ENCODE measurements at places on chromosomes 1 and 21.

- no peak for DNase-seq
Measured at GRCh38 chr1:203121186-203122015, 6.1 kb upstream of the ADORA1 start.

- DNase-seq, result no peak
Measured at GRCh38 chr1:183388735-183389134, 29.4 kb downstream of the NMNAT2 start.

DNA sequence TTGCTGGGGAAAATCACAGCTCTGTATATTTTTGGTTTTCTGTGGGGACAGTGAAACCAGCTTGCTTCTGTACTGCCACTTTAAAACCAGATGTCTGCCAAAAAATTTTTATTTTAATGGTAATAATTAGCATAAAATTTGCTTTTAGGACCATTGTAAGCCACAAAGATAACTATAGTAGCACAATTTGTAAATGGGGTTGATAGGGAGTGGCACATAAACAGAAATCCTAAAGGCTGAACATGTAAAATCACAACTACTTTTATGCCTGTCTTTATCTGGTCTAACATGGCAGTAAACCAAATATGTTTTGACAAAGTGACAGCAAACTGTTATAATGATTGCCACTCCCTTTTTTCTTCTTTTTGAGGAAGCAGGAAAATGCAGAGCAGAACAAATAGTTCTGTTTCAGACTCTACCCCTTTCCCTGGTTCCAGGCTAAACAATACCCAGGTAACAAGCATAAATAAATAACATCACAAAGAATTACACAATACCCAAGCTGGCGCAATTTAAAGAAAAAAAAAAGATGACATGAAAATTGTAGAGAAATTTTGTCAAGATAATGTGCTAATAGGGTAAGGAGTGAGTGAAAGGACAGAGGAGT, 24.0 kb upstream of the CCDC181 start:
- no peak for DNase-seq

DNA sequence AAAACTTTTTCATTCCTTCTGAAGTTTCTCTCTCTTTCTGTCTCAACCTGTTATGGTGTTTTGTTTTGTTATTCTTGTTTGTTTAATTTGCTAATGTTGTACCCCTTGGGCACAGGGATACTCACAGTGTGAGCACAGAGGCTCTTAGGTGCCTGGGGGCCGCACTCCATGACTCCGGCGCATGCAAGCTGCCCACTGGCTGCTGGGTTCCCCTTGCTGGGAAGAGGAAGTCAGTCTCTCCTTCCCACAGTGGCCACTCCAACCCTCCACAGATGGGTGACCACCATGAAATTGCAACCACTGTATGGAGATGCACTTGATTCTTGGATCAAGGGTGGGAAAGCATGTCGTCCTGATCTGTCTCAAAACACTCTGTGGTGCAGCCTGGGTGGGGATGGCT, 4.6 kb upstream of the CD1A start:
- no peak for DNase-seq

DNA sequence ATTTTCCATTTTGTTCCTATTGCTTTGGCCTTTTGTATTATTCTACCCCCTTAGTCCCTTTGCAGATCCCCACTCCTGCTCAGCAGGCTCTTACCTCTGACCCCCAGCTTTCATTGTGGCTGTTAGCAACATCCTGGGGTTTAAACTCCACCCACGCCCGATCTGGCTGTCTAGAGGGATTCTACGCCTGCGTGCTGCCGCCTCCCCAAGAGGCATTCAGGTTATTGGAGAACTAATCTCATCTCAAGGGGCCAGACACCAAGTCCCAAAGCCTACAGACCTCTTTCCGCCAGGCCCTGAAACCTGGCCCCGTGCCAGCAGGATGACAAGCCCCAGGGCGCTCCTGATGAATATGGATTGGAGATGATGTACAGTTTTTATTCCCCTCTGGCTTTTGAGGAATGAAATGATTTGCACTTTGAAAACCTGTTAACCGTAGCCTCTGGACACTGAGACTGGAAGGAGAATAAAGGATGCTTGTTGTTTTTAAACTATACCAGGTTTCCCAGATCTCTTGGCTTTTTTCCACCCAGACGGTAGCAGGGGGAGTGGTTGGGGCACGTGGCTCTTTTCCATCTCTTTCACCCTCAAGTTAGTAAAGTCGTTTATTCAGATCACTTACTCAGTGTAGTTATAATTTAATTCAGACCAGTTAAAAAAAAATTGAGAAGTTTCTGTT, 14.5 kb upstream of the IKBKE start:
- DNase-seq, result no peak

- no peak for DNase-seq
Measured at GRCh38 chr1:74596717-74597116, 76.9 kb downstream of the ERICH3 start.

DNA sequence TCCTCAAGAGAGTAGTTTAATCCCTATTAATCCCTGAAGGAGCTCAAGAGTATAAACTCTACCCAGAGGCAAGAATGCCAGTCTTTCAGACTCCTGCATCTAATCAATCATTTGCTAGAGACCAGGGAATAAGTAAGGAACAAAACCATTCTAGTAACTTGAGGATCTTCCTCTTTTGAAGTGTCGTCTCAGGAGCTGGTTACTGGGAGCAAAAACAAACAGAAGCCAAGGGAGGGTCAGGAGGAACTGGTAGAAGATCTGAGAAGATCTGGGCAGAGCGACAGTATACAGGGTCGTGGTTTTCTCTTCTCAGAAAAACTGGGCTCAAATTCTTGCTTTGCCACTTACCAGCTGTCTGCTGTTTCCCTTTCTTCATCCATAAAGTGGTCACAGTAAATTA, 69.3 kb downstream of the RPS6KA1 start:
- DNase-seq, result no peak

DNA sequence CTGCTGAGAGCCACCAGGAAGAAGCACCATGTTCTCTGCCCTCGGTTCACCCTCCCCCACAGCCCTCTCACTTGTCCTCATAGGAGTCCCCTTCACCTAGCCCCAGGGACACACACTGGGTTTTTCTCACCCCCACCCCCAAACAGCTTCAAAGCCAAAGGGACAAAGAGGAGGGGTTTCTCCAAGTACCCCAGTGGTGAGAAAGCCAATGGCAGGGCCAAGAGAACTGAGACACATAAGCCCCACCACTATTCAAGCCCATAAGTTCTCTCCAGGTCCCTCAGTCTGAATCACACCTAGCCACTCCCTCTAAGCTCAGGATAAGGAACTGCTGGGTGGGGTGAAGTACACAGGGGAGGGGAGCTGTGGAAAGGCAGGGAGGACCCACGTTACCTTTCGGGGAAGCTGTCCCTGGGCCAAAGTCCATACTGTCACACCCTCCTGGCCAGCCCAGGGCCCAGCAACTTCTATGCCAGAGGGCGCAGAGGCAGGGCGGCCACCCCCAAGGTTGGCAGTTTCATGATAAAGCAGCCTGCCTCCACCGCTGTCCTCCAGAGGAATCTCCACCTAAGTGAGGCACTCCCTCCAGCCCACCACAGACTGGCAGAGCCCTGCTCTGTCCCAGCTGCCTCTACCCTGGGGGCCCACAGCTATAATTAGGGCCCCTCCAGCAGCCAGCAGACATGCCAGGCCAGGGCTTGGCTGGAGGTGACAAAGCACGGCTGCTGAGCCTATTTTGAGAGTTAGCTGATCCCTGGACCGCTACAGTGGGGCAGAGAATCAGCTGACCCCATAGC, 39.0 kb upstream of the PPP1R15B start:
- no peak for DNase-seq

DNA sequence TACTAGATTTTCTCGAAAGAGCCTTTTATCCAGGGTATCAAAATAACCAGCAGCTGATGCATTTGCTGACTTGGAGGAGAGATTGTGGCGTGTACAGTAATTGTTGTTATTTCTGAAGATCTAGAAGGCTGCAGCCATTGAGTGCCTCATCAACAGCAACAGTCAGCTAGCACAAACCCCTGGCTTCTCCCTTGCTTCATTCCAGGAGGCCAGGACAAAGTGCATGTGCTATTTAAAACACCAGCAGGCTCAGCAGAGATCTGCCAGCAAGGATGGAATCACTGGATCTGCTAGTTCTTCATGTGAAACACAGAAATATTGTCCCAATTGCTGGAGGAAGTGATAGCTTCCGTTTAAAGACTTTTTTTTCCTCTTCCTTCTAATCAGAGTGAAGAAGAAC, 2.8 kb upstream of the NGF start:
- no peak for DNase-seq

DNA sequence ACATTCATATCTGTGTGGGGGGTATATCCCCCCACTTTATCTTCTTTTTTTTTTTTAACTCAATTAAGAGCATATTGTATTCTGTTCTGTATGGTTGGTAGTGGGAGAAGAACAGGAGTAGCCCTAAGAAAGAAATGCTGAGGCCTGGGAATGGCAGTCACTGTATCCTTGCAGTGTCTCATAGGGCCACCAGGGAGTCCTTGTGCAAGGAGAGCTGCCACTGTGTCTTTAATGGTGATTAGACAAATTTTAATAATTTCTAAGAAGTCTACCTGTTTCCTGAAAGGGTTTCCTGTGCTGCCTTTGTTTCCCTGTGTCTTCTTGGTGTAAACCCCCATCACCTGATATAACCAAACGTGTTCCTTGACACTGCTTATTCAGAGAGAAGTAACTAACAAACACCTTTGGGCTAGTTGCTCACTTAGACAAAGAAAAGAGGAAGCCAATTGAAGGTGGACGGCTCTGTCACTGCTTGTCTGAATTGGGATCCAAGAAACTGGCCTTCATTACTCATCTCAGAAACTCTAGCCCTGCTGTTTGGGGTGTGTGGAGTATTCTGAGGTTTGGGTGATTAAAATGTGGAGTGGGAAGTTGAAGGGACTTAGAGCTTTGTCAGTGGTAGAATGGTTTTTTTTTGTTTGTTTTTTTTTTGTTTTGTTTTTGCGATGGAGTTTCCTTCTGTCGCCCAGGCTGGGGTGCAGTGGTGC, 15.2 kb downstream of the GIPC2 start:
- DNase-seq, result no peak

GRCh38 chr1:116006486-116006964, 30.2 kb downstream of the SLC22A15 start:
- DNase-seq, result no peak

GRCh38 chr21:41895643-41896493, 16.7 kb upstream of the PRDM15 start:
- no peak for DNase-seq

- DNase-seq, result no peak
Measured at GRCh38 chr1:41041614-41042270, 20.2 kb upstream of the SLFNL1 start.

- DNase-seq, result no peak
Measured at GRCh38 chr1:68919075-68919474, 422.2 kb upstream of the DEPDC1 start.

DNA sequence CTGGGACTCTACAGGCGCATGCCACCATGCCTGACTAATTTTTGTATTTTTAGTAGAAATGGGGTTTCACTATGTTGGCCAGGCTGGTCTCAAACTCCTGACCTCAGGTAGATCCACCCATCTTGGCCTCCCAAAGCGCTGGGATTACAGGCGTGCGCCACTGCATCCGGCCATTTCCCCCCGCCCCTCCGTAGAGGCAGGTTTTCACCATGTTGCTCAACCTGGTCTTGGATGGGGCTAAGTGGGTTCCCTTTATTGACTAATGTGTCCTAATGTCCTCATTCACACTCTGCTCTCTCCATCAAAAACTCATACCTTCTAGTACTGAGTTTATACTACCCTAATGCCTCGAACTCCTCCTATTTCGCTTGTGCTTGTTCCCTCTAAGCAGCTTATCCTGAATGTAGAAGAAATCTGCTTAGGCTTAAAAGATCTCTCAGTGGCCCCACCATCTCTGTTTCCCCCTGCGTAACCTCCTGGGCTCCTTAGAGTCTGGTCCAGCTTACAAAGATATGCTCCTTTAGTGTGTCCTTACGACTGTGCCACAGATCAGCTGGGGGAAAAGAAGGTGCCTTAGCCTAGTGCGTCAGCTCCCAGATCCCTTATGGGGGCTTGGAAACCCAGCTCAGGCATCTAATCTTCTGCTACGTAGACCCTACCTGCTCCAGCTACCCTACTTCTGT, 8.0 kb downstream of the GNAT2 start:
- no peak for DNase-seq

DNA sequence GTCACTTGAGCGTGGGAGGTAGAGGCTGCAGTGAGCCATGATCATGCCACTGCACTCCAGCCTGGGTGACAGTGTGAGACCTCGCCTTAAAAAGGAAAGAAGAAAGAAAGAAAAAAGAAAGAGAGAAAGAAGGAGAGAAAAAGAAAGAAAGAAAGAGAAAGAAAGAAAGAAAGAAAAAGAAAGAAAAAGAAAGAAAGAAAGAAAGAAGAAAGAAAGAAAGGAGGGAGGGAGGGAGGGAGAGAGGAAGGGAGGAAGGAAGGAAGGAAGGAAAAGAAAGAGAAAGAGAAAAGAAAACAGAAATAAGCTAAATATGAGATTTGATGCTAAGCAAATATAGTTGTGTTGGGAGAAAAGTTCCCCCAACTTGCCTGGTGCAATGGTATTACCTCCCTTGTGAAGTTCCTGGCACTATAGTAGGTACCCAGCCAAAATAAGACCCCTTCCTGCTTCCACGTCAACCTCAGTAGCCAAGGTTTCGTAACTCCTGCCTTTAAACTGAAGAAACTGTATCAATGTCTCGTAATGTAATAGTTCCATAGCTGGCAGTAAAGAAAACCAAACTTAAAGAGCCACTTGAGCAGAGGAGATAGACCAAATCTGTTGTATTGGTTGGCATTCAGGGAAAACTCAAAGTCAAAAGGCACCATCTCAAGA, 88.1 kb upstream of the HNRNPU start:
- DNase-seq, result no peak

DNA sequence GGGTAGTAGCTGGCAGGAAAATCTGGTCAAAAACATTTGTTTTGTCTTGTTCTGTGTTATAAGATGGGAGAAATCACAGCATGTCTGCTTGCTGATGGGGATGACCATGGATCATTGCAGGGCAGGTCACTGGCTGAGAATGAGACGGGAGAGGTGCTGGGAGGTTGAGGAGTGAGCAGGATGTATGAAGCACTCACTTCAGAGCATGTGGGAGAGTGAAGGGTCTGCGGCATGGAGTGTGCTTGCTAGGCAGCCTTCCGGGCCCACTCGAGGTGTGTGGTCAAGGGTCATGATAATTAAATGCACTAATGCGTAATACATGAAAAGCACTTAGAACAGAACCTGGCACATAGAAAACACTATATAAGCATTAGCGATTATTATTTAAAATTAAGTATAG, 42.0 kb upstream of the SPOCD1 start:
- no peak for DNase-seq

DNA sequence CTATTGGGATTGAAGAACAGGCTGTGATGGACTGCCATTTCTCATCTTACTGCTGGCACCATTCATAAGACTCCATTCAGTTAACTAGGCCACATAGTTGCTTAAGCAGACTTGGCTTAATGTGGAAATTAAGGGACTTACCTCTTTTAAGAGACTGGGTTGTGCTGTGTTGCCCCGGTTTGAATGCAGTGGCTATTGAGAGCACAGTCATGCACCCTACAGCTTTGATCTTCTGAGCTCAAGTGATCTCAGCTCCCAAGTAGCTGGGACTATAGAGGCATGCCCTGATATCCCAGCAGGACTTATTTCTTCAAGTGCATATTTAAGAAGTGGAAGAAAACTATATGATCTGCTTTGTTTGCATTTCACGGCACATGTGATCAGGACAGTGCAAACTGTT, 181.1 kb downstream of the RASAL2 start:
- DNase-seq, result no peak
